Psoas muscle (tissue), 8 donors: ENCODE measurements at places on chromosomes 4 and X. TPM values are rescaled to one million over a fixed set of nuclear protein-coding genes. Genes with fewer than 3 reads are reported as not detected.

The IL13RA2 gene
- total RNA-seq = not detected

The NHSL2 gene
- 4.4 TPM for total RNA-seq

The SMIM10L2A gene
- total RNA-seq = 0.20 TPM

The NPNT gene
- total RNA-seq = 2.3 TPM

The DSPP gene
- not detected for total RNA-seq
